ENCODE measurements at places on chromosomes 7 and 10.

DNA sequence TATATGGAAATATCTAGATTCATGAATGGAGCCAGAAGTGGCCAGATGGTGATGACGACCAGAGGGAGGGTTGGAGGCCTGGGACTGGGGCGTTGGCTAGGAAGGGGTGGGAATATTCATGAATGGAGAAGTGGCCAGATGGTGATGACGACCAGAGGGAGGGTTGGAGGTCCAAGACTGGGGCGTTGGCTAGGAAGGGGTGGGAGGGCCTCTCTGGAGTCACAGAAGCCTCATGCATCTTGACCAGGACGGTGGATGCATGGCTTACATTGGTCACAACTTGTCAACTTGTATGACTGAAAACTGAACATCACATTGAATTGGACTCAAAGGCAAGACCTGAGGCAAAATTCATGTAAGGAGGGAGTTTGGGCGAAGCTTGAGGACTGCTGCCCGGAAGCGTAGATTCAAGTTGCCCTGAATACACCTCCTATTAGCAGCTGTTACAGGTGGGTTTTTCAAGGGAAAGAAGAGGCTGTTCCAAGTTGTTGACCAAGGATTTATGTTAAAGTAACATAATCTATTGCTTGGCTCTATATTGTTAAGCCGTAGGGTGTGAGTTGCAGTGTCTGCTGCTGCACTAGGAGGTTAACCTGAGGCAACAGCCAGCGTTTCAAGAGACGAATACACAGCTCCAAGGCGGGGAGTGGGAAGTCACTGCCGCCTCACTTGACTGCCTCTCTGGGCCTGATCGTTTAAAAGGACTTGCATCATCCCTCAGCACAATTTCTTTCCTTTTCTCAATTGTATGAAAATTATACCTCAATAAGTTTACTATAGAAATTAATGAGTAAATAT, 55.1 kb upstream of the FAM20C start:
- DNase-seq = no peak

- DNase-seq = no peak
Observed at GRCh38 chr10:122086416-122087240, 97.7 kb downstream of the TACC2 start.

DNA sequence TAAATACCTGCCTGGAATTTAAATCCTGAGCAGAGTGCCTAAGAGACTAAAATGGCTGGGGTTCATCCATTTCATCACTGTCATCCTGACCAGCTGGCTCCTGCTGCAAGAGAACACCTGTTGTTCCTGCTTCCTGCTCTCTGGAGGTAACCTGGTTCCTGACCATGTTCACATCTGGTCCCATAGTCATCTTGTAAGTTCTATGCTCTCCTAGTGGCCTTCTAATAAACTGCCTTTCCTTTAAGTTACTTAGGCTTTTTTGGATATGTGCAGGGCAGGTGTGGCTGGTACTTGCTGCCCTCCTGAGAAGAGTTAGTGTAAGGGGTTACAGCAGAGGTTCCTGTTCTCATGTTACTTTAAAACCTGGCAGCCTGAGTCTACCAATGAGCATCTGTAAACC, 80.0 kb downstream of the NRCAM start:
- DNase-seq = no peak

- DNase-seq = no peak
Observed at GRCh38 chr7:81111358-81111757, 192.5 kb upstream of the SEMA3C start.

GRCh38 chr7:158684329-158684728, 20.3 kb downstream of the NCAPG2 start:
- DNase-seq = no peak

DNA sequence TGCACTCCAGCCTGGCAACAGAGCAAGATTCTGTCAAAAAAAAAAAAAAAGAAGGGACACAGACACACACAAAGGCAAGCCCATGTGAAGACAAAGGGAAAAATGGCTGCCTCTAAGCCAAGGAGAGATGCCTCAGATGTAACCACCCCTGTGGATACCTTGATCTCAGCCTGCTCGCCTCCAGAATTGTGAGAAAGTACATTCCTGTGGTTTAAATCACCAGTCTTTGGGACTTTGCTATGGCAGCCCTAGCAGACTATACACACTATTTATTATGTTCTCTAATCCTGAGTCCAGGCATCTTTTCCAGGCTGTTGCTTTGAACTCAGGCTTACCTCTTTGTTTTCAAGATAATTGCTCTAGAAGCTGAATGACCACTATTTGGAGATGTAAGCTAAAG, 494.3 kb downstream of the GALNT17 start:
- no peak for DNase-seq

DNA sequence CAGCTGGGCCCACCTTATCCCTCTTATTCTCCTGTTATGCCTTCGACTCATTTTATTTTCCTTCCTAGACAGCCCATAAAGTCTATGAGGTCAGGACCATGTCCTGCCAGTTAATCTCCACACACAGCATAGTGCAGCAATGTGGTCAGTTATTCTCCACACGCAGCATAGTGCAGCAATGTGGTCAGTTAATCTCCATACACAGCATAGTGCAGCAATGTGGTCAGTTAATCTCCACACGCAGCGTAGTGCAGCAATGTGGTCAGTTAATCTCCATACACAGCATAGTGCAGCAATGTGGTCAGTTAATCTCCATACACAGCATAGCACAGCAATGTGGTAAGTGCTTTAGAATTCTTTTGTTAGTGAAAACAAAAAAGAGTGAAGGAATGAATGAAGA, 77.8 kb downstream of the TEX36 start:
- DNase-seq = no peak

- no peak for DNase-seq
Observed at GRCh38 chr10:113562704-113563103, 9.9 kb downstream of the HABP2 start.

DNA sequence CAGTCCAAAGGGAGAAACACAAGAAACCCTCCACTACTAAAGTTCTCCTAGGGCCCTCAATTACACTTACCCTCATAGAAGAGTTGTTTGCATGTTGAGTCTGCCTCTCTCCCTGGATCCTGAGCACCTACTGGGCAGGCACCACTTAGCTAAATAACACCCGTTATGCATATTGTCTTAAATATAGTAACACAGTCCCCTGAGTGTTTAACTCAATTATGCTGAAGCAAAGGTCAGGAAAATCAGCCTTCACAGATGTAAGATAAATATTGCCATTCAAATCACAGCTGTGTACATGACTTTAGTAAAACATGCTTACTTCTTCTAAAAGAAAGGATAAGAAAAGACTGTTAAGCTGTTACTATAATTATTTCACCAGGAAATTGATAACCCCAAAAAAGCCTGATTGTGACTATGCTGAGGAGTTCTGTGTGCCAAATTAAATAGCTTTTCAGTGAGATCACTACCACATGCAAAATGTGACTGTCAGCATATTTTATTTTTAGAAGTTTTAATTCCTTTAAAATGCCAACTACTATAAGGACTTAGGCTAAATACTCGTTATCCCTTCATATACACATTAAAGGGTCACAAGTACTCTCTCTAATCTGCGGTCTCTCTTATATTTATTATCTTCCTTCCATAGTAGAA, 733.9 kb upstream of the PHF14 start:
- DNase-seq = no peak

DNA sequence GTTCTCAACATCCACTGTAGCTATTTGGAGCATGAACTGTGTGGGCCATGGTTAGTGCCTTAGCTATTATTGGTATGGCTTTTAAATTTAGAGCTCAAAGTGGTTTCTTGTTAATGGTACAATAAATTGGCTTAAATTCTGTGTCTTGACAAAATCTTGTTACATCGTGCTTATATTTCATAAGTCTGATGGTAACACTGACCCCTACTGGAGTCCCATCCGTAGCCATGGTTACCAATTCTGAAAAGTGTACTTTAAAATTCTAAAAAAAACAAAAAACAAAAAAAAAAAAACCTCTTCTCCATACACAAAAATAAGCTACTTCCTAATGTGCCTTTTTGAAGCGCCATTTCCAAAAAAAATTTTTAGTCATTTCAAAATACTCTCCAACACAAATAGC, 6.4 kb upstream of the RPP30 start:
- DNase-seq = no peak

DNA sequence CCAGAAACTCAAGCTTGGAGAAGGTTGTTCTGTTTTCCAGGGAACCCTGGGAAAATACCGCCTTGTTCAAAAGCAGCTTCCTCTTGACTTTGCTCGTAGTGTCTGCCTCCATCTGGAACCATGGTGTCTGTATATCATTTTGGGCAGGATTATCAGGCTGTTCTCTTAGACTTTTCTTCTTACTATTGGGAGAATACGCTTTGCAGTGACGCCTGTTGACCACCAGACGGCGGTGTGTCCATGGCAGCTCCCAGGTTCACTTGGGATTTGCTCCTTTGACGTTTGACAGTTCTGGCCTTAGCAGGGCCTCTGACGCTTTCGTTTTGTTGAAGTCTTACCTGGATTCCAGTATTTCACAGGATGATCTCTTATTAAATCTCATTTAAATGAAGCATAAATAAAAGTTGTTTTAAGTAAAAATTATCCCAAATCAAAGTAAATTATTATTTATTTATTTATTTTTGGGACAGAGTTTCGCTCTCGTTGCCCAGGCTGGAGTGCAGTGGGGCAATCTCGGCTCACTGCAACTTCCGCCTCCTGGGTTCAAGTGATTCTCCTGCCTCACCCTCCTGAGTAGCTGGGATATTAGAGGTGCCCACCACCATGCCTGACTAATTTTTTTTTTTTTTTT, 41.8 kb upstream of the GJD4 start:
- peak; percentile 56 for DNase-seq

DNA sequence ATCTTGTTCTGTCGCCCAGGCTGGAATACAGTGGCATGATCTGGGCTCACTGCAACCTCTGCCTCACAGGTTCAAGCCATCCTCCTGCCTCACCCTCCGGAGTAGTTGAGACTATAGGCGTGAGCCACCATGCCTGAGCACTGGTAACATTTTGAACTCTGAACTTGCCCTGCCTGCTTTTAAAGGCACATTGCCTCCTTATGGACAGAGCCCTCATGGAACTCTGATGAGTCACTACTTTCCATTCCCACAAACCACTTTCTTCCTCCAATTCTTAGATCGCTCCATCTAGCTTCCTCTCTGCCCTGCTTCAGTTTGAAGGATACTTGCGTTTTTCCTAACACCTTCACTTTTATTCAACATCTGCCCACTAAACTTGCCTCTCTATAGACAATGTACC, 38.1 kb downstream of the PRPS1L1 start:
- no peak for DNase-seq

DNA sequence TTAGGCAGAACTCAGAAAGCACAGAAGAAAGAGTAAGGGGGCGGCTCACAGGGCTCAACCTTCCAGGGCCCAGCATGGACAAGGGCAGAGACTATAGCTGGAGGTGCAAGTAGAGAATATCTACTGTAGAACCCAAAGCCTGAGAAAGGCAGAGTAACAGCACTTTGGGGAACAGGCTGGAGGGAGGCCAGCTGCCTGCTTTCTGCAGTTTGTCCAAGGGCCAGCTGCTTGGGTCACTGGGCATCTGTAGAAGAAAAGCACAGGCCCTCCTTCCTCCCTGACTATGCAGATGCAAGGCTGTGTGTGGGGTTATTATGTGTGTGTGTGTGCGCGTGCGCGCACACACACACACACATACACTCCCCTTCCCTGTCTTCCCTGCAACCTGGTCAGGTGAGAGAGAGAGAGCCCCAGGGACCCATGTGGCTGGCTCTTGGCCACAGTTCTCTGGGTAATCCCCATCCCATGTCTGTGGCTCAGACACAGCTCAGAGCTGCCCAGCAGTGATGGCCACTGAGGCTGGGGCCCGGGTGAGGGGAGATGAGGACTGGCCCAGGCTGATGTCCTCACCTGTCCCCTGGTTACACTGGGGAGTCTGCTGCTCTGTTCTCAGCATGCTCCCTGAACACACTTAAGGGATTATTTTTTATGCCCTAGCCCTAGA, 9.0 kb downstream of the ADRA2A start:
- DNase-seq = no peak

- DNase-seq = no peak
Observed at GRCh38 chr10:128874331-128874730, 592.7 kb upstream of the MGMT start.

GRCh38 chr10:95559471-95559870, 1.7 kb downstream of the SORBS1 start:
- DNase-seq = no peak

- DNase-seq = no peak
Observed at GRCh38 chr7:102926783-102927140, 14.0 kb downstream of the LRRC17 start.

DNA sequence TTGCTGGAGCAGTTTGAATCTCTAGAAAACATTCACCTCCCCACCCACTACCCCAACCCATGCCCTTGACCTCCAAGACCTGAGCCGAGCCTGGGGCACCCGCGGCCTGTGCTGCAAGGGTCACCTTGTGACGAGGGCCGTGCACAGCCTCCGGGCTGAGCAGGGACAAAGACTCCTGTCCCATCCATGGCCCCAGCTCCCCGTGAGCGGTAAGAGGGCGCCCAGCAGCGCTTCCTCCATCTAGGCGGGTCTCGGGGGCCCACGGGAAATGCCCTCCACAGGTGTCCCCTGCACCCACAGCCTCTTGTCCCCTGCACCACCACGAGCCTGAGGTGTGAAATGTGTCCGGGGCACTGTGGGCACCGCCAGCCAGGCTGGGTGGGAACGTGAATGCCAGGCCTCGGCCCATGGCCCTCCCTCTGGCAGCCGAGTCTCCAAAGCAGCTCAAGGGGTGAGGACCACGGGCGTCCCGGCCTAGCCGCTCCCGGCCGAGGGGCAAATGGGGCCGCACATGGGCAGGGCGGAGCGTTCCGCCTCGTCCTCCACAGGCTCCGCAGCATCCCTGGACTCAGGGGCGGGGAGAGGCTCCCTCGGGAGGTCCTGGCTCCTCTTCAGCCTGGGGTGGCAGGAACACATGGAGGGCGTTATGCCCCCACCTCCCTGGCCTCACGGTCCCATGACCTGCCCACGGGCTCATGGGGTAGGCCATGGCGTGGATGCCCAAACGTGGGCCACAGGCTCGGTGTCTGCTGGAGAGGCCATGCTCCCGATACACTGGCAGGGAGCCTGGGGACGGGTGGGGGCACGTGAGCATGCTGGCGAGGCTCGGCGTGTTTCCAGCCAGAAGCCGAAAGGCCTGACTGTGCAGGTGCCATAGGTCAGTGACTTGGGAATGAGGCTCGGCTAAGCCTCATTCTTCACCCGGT, 21.1 kb downstream of the DPYSL4 start:
- no peak for DNase-seq

DNA sequence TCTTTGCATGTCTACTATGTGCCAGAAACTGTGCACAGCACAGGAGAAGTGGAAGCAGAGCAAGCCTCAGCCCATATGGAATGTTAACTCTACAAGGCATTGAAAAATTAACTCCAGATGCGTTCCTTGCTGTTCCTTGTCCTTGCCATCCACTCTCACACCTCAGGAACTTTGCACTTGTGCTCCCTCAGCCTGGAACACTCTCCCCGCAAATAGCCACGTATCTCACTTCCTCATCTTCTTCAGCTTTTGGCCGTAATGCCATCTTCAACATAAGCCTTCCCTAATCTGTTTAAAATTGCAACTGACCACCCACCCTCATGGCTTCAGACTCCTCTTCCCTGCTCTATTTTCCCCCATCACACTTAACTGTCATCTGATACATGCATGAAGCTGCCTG, 83.2 kb upstream of the CAPZA2 start:
- no peak for DNase-seq

- no peak for DNase-seq
Observed at GRCh38 chr10:51028420-51028819, 45.9 kb upstream of the PRKG1 start.

GRCh38 chr10:95480901-95481491, 80.2 kb downstream of the SORBS1 start:
- no peak for DNase-seq

GRCh38 chr7:3159445-3159844, 115.8 kb upstream of the CARD11 start:
- DNase-seq = no peak

All from activated CD8-positive, alpha-beta T cell treated with anti-CD3 and anti-CD28 coated beads, Interleukin-2, amount 10 ng/mL, durations not matched to agents 7 days and 5 days (primary cell).